Right forelimb (tissue), 1 donor: ENCODE measurements at places on chromosomes 3 and 15.
A peak's percentile ranks its signal among the peaks of the same experiment; 100 is the strongest.

DNA sequence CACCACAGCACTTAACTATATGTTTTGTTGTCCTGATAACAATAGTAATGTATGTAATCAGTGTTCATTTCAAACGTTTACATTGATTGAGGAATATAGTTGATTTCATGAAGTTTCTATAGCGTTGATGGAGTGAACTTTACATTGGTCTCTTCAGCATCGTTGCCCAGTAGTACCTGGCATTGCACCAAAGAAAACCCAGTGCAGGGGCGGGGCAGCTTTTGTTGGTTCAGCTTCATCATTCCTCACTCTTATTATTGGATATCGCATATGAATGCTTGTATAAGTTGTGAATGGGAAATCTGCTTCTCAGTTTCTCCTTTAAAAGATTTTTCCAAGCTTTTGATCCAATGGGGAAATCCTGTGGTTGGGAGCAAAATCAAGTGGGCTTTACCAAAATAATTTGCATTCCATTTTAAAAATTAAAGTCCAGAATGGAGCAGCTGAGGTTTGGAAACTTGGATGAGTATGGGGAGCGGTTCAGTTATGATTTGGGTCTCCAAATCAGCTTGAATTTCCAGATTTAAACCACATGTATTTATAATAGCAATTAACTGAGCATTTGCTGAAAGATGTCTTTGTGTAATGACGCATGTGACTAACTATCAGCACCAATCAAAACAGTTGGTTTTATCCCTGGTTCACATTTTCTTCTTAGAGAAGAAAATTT lies 213.7 kb downstream of the ALCAM start:
- no peak for DNase-seq

- DNase-seq, result no peak
Measured at GRCh38 chr3:79406175-79406574, 361.6 kb downstream of the ROBO1 start.

GRCh38 chr3:171878461-171879225 lies 35.5 kb downstream of the TMEM212 start:
- no peak for DNase-seq

DNA sequence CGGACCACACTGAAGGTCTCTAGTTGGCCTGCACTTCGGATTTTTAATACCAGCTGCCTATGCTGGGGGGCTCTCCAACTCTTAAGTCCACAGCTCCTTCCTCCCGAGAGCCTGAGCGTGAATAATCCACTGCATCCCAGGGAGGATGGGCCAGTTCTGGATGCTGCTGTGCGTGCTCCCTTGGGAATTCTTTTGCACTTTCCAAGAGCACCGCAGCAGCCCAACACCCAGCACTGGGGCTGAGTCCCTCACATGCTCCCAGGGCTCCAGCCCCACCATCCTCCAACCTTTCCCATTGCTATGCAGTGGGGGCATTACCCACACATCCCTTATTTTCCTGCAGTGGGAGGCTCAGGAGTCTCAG lies 136.4 kb upstream of the IQSEC1 start:
- no peak for DNase-seq

DNA sequence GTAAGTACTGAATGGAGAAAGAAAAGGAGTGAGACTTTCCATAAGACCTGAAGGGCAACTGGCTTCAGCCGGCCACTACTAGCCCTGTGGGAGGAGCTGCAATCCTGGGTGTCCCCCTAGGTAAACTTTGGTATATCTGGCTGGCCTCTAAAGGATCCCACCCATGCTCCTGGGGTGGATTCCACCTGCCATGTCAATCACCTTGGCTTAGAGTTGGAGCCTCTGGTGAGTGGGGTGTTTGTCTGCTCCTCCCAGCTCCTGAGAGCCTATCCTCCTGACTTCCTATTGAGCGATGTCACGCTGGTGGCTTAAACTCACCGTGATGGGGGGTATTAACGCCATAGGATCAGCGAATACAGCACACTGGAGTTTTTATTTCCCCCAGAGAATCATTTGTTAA lies 2.6 kb downstream of the SPTBN5 start:
- no peak for DNase-seq

DNA sequence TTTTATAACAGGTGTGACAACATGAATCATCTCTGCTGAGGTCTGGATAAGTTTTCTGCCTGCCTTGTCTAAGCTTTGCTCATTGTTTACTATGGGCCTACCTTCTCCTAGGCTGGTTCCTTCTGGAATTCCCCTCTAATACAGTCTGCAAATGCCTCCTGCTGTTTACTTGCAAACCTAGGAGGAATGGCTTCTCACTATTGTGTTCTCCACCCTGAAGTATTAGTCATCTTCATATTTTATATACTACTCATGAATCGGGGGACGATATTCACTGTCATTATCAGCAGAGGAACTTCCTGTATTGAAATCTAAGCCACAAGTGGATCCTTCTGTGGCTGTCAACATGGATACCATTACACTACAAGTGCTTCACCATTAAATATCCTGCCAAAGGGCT lies 154.8 kb downstream of the PLCL2 start:
- DNase-seq, result no peak

- no peak for DNase-seq
Measured at GRCh38 chr3:69445024-69445423, 59.1 kb upstream of the FRMD4B start.

DNA sequence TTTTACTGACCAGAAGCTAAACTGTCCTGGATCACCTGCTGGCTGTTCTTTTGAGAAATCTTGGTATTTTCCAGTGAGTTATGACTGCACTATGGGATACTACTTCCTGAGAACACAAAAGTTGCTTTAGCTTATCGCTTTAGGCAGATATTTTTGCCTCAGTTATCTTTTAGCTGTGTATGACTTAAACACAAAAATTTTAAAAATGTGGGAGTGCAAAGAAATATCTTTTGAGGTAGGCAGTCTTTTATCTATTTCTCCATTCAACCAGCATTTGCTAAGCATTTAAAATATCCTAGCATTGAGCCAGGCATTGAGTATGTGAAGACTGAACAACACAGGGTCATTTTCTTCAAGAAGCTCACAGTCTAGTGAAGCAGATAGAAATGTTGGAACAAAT lies 981.9 kb downstream of the FHIT start:
- DNase-seq, result no peak

DNA sequence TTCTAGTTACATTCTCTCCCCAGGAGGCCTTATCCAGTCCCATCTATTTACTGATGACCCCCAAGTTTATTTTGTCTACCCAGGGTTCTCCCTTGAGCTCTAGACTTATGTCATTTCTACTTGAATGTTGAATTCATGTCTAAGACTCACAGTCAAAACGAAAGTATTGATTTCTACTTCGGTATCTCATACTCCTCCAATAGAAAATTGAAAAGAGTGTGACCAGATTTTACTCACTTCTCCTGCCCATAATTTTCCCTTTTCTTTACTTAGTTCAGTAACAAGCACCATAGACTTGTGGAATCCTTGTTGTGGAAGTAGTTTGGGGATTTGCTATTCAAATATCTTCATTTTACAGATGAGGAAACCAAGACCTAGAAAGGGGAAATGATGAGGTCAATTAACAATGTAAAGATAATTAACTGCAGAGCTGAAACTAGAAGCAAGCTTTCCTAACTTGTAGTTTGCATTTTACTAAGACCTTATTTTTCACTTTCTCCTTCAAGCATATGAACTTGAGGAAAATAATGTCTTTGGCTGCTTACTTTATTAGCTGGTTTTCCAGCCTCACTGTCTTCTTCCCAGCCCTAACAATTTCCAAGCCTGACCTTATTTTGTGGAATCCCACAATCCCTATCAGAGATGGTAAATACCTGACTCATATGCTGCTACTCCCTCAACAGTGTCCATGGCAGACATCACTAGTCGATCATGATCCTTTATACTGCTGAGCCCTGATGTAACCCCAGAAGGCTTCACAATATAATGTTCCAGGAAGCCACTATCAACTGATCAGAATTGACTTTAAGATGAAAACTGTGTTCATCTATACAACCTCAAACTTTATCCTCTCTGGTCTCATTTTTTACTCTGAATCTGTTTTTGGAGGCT lies 123.9 kb upstream of the AGBL1 start:
- no peak for DNase-seq

- DNase-seq, result no peak
Measured at GRCh38 chr3:55797084-55797483, 310.0 kb upstream of the WNT5A start.

GRCh38 chr3:151775314-151776258 lies 38.3 kb upstream of the AADAC start:
- DNase-seq, result no peak

- no peak for DNase-seq
Measured at GRCh38 chr3:191985691-191986090, 524.7 kb downstream of the PYDC2 start.

DNA sequence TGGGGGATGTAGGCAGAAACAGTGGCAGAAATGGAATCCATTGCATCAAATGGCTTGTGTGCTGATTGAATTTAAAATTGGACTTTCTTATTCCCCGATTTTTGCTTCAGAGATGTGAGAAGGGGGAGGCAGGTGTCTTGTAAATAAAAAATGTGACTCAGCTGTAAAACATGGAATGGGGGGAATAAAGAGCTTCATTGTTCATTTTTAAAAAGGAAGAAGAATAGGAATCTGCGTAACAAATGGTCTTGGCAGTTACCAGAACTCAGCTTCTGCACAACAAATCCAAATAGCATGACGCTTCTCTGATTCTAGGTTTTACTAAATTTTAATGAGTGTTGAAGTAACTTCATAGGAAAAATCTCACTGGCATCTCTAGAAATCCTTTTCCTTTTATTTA lies 323.9 kb upstream of the GBE1 start:
- no peak for DNase-seq

GRCh38 chr3:186182850-186183249 lies 74.0 kb upstream of the ETV5 start:
- DNase-seq, result no peak

GRCh38 chr3:127534564-127534963 lies 56.0 kb downstream of the TPRA1 start:
- no peak for DNase-seq

DNA sequence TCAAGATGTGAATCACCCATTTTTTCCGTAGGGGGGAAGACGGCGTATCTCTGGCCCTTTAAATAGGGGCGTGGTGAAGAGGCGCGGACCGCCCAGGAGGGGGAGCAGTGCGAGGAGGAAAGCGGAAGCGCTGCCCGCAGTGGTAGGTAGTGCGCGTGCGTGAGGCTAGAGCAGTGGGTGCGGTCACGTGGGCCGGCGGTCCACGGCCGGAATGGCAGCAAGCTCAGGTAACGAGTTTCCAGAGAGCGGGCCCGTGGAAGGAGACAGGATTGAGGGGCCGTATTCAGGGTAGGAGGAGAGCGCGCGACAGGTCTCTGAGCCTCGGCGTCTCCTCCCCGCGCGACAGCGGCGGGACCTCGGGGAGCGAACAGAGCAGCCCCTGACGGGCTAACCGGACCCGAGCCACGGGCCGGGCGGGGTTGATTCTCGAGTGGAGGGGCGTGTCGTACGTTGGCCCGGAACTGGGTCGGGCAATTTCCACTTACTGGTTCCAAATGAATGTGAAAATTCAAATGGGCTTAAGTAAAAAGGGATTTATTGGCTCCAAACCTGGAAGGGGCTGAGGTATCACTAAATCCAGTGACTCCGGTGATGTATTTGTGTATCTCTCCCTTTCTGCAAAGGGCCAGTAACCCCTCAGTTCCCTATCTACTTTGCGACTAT lies at the start of gene VPS8:
Gene VPS8, plus strand, starts transcription at position 168 of the 663 bp plus-strand sequence. CDS start 12,467 bp downstream, outside the sequence.
- DNase-seq, result peak; percentile 95

- DNase-seq, result no peak
Measured at GRCh38 chr15:85356276-85356675, 24.1 kb upstream of the AKAP13 start.

- DNase-seq, result no peak
Measured at GRCh38 chr3:86594838-86595237, 396.1 kb downstream of the VGLL3 start.

DNA sequence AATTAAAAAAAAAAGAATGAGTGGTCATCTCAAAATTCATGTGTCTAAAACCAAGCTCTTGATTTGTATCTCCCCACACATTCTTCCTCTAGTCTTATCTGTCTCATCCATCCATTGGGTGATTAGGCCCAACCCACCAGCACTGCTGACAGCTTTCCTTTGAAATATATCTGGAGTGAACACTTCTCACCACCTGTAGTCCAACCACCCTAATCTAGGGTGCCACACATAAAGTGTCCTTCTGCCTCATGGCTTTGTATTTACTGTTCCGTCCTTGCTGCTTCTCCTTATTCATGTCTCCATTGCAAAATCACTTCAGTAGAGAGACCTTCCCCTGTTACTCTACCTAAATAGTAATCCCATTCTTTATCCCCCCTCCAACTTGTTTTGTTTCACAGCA lies 82.4 kb upstream of the PTX3 start:
- no peak for DNase-seq

DNA sequence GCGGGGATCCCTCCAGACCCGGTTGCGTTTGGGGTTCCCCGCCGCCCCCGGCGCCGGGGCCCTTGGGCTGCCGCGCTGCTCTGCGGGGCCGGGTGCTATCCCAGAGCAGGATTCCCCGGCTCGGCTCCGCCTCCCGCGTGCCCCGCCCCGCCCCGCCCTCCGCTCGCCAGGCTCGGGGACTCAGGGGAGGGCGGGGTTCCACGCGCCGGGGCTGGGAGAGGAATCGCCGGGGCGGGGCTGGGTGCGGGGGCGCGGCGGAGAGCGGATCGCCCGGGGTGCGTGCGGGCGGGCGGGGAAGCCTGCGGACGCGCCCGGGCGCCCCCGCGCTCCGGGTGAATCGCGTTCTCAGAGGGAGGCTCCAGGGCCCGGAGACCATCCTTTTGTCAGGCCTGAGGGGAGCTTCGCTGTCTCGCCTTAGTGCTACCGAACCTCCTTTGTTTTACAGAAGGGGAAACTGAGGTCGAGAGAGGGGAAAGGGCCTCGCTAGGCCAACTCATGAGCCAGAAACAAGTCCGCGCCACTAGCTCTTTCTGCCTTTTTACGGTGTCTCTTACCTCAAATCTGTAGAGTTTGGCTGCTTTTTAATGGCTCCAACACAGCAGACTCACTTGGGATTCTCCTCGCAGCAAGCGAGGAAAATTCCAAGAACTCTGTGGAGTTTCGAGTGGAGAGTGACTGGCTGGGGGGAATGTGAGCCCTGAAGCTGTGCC lies at the start of gene TMEM158:
Gene TMEM158, minus strand, starts transcription at position 82 of the 710 bp plus-strand sequence. CDS start 260 bp downstream, outside the sequence.
- peak; percentile 84 for DNase-seq

GRCh38 chr3:150653110-150653561 lies 50.0 kb downstream of the SELENOT start:
- DNase-seq, result no peak

DNA sequence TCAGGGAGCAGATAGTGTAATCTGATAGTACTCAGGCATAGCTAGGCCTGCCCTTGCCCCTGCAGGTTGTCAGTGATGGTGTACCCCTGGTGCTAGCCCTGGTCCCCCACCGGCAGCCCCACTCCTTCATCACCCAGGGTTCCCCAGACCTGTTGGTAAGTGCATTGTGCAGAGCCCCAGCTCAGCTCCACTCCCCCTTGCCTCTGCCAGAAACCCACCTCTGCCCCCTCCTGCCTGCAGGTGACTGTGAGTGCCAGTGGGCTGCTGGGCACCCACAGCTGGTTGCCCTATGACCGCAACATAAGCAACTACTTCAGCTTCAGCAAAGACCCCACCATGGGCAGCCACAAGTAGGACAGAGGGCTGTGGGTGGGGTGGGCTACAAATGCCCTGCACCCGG lies 27.5 kb downstream of the NBEAL2 start:
- peak; percentile 43 for DNase-seq

- DNase-seq, result no peak
Measured at GRCh38 chr3:78870484-78870883, 897.3 kb downstream of the ROBO1 start.

GRCh38 chr3:37859354-37859753 lies 2.3 kb upstream of the CTDSPL start:
- DNase-seq, result no peak

- DNase-seq, result no peak
Measured at GRCh38 chr15:51267703-51268083, 70.7 kb downstream of the CYP19A1 start.

- no peak for DNase-seq
Measured at GRCh38 chr3:50737906-50738598, 63.3 kb downstream of the DOCK3 start.
